GM12865 (cell line): ENCODE measurements at places on chromosomes 7 and 10.

GRCh38 chr7:28855538-28856217, 102.5 kb downstream of the TRIL start:
- no peak for DNase-seq

GRCh38 chr7:132518102-132518838, 58.0 kb downstream of the PLXNA4 start:
- DNase-seq: peak; percentile 21

DNA sequence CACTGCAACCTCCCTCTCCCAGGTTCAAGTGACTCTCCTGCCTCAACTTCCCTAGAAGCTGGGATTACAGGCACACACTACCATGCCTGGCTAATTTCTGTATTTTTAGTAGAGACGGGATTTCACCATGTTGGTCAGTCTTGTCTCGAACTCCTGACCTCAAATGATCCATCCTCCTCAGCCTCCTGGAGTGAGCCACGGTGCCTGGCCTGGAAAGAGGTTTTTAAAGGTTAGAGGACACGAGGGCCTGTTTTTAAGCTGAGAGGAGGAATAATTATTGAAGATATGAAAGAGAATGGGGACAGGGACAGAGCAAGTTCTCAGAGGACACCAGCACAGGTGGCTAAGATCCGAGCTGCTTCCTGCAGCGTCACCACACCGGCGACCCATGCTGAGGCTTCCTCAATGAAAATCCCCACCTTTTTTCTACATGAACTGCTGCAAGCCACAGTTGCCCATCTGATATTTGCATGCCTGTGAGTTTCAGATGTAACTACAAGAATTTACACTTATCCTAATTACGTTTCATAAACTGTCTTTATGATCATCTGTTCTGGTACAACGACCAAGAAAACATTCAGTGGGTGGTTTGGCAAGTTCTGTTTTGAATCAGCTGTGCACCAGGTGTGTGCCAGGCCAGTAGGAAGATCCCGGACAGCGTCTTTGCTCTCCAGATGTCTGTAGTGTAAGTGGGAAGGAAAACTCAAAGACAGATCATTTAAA, 76.0 kb downstream of the HIP1 start:
- DNase-seq: peak; percentile 95

- DNase-seq: no peak
Measured at GRCh38 chr10:6530211-6530840, 49.8 kb downstream of the PRKCQ start.

DNA sequence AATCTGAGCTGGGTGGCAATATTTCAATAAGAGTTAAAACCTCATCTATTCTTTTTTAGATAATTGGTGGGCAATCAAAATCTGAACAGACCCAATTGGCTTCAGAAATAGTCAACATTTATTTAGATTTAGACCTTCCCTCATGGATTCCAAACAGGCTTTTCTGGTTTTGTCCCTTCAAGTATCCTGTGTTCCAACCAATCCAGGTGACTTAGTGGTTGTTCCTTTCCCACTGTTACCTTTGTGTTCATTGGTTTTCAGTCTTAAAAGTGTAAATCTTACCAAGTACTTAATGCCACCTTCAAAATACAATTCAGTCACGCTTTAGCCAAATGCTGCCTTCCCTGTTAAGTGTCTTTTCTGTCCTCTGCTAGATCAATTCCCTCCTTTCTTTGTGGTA, 85.9 kb downstream of the AHR start:
- no peak for DNase-seq

DNA sequence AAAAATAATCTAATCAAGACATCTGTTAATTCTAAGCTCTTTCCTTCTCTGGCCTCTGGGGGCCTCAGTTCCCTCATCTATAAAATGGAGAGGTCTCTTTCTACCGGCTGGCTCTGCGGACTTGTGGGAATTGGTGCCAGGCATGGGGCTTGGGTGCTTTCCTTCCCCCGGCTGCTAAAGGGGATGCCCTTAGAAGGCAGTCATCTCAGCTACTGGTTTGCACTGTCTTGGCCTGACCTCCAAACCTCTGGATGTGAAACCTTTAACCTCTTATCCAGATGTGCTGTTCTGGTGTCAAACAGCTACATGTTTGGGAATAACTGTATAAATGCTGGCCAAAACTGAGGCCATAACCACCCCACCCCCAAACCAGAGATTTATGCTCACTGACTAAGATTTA, 320.0 kb downstream of the RPS24 start:
- DNase-seq: no peak

- DNase-seq: no peak
Measured at GRCh38 chr10:88528201-88528600, 54.9 kb downstream of the RNLS start.

GRCh38 chr10:90175161-90175681, 473.8 kb downstream of the KIF20B start:
- DNase-seq: no peak

DNA sequence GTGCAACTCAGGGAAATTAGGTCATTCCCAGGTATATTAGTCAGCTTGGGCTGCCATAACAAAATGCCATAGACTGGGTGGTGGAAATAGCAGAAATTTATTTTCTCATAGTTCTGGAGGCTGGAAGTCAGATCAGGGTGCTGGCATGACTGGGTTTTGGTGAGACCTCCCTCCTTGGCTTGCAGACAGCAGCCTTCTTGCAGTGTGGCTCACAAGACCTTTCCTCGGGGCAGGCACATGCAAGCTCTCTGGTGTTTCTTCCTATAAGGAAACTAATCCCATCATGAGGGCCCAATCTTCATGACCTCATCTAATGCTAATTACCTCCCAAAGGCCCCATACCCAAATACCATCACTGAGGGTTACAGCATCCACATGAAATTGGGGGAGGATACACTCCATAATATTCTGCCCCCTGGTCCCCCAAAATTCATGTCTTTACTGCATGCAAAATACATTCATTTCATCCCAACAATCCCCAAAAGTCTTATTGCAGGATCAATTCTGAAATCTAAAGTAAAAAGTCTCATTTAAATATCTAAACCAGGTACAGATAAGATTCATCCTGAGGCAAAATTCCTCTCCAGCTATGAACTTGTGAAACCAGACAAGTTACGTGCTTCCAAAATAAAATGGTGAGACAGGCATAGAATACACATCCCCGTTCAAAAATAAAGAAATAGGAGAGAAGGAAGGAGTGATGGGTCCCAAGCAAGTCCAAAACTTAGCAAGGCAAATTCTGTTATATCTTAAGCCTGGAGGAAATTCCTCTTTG, 17.4 kb upstream of the CBLL1 start:
- DNase-seq: no peak

DNA sequence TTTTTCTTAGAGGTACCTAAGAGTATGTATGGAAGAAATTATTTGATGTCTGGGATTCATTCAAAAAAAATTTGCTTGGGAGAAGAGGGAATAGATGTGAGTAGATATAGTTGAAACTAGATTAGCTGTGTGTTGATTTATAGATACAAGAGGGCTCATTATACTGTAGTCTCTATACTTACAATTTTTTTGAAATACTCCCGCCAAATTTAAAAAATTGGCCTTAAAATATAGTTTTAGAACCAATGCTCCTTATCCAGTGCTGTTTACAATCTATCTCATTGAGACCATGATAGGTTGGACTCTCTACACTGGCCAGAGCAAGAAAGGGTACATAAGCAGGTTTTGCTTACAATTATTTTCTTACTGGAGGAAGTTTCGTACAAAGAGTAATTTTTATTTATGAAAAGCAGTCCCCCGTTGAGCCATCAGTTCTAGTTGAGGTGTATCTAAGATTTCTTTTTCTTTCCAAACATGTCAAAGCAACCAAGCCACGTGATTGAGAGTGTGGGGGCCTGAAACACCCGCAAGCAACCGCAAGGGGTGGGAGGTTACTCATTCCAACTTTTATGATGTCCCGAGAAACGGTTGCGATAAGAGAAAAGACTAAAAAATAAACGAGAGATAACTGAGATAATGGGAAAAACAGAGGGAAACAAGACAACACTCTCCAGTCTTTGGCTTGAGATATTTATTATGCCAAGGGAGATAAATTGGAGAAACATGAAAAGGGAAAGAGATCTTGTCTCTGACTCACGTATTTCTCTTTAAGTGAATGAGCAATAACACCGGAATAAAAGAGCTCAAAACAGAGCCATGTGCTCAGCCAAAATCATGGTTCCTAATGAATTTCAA, 729.2 kb downstream of the LRMDA start:
- no peak for DNase-seq
